ENCODE measurements at places on chromosomes 7 and 10.
A peak's percentile ranks its signal among the peaks of the same experiment; 100 is the strongest.

GRCh38 chr7:95113590-95113989 lies 206.2 kb downstream of the PPP1R9A start:
- DNase-seq: no peak

GRCh38 chr7:157019718-157020451 lies 9.4 kb upstream of the MNX1 start:
- DNase-seq: no peak

DNA sequence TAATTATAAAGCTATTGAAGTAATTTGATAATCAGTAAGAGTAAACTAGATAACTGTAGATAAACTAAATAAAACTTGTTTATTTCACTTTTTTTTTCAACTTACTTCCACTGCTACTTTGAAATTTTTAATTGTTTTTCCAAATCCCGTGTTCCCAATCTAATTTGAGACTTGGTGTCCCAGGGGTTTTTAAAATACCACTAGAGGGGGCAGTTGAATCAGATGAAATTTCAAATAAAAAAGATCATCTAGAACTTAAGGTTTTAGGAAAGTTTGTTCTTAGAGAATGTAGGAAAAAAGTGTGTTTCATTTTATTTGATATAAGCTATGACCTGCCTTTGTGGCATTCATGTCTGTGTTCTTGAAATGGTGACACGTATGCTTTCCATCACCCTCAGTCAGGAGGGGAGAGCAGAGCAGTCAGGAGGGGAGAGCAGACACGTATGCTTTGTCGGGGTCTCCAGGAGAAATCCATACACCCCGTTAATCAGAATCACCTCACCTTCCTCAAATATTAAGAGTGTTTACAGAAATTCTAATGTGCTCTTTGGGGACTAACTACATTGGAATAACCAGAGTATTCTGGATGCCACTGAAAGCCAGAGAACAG lies 49.9 kb downstream of the C10orf67 start:
- no peak for DNase-seq

- no peak for DNase-seq
Measured at GRCh38 chr7:95367606-95368005, 28.6 kb downstream of the PON3 start.

GRCh38 chr7:150450491-150451001 lies at the start of gene GIMAP8:
TSS of gene GIMAP8 (plus strand) at chr7:150450630. CDS start at chr7:150466699, 16,069 bp downstream.
- no peak for DNase-seq

GRCh38 chr7:23491502-23491901 lies 21.2 kb upstream of the IGF2BP3 start:
- DNase-seq: no peak

DNA sequence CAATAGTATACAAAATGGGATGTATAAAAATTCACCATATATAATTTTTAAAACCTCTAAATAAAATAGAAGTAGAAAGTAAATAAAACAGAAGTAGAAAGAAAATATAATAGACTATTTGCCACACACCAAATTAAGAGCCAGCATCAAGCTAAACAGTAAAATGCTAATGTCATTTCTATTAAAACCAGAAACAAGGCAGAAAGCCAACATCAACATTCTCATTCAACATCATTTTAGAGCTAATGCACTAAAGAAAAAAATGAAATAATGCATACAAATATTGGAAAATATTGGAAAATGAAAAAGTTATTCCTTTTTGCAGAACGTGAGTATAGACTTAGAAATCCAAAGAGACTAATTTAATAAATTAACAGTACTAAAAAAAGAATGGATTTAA lies 23.4 kb upstream of the RELN start:
- DNase-seq: no peak

- DNase-seq: no peak
Measured at GRCh38 chr10:50341987-50342386, 90.7 kb upstream of the ASAH2 start.

DNA sequence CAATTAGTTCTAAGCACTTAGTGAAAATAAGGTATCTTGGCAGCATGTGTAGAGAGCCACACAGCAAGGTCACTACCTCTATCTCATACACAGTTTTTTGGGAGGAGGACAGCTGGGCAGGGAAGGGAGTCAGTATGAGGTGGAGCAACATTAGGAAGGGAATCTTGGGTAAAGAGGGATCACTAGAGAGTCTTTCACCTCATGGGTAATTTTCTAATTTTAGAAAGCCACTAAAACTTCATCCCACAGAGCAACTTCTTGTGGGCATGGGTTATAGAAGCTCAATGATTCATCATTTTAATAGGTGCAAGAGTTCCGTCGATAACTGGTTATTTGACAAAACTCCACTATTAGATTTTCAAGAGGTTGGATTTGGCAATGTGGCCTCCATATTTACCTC lies 2.5 kb downstream of the NRAP start:
- no peak for DNase-seq

DNA sequence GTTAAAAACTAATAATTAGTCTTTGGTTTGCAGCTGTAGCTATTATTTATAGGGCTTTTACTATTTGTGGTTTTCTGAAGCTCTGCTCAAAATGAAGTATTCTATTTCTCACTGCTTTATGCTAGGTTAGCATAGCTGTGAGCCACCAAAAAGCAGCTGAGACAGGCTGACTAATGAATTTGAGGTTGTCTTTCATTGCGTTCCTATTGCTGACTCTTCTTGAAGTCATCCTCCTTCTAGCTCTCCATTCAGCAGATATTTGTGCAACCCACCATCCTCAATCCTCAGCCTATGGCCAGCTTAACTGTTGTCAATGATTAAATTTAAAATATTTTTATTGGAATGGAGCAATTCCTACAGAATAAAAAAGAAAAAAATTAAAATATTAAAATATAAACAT lies 2.1 kb upstream of the RALA start:
- DNase-seq: peak; percentile 74

- no peak for DNase-seq
Measured at GRCh38 chr10:30556189-30556588, 73.4 kb downstream of the LYZL2 start.

DNA sequence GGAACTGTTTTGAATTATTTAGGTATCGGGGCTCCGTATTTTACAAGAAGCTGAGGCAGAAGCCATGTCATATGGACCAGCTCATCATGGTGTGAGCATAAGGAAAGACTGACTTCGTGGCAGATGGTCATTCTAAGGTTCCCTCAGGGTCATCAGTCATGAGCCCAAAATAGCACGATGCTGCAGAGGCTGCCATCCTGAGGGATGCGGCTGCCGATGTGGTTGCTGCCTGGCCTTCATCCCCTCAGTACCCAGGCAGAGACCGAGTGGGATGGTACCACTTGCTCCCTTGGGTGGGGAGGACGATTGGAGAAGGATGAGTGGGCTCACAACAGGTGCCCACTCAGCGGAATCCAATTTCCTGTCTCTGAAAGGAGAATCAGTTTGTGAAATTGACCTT lies 490.3 kb downstream of the SDK1 start:
- no peak for DNase-seq

GRCh38 chr7:27606270-27607209 lies 56.1 kb downstream of the HIBADH start:
- no peak for DNase-seq

DNA sequence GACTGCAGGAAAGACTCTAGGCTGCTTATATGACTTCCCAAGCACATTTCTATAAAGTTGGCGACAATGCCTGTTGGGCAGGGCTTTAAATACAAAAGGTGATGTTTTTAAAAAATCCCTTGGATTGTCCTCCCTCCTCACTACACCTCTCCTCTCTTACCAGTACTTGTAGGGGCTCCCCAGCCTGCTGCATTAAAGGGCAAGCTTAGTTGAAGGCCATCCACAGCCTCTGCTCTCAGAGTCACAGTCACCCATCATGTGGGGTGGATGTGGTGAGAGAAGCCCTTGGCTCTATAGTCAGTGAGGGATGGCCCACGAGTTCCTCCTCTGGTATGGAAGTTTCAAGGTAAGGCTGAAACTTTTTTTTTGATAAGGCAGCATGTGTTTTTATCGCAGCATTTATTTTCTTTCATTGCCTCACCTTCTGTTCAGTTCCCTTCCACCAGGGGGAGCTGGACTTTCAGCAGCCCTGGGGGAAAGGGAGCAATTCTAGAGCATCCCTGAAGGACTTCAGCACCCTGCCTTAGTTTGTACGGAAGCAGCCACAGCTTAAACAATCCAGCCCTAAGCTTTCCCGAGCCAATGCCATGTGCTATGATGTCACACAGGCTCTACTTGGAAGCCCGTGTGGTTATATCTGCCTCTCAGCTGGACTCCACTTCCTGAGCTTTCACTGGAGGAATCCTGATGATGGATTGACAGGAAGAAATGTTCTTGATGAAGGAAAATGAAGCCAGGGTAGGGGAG lies 131.9 kb downstream of the CALCR start:
- DNase-seq: no peak

DNA sequence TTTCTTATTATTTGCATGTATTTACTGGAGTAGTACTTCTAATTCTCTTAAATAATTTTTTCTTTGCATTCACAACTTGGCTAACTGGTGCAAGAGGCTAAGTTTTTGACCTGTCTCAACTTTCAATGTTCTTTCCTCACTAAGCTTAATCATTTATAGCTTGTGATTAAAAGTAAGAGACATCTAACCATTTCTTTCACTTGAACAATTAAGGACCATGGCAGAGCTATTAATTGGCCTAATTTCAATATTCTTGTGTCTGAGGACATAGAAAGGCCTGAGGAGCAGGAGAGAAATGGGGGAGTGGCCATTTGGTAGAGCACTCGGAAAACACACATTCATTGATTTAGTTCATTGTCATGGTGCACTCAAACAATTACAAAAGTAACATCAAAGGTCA lies 141.4 kb upstream of the TMEM196 start:
- no peak for DNase-seq

- DNase-seq: no peak
Measured at GRCh38 chr7:71613313-71613712, 481.4 kb downstream of the GALNT17 start.

DNA sequence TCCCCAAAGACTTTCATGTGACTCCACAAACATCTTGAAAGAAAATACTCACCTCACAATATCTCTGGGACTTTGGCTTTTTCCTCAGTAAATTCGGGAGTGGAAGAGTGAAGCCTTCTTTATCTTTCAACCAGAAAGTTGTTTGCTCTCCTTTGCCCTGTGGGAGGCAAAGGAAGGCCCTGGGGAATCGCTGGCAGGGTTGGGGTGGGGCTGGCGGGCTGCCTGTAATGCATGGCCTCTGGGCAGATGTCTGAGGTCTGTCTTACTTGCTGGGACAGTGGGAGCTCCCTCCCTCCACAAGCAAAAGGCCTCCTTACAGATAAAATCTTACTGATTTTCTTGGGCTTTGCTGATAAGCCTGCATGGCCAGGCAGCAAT lies 24.9 kb downstream of the TECTB start:
- no peak for DNase-seq

GRCh38 chr10:112715581-112715980 lies 234.5 kb upstream of the TCF7L2 start:
- DNase-seq: no peak

GRCh38 chr7:71131256-71132126 lies 453 bp upstream of the GALNT17 start:
- DNase-seq: no peak

DNA sequence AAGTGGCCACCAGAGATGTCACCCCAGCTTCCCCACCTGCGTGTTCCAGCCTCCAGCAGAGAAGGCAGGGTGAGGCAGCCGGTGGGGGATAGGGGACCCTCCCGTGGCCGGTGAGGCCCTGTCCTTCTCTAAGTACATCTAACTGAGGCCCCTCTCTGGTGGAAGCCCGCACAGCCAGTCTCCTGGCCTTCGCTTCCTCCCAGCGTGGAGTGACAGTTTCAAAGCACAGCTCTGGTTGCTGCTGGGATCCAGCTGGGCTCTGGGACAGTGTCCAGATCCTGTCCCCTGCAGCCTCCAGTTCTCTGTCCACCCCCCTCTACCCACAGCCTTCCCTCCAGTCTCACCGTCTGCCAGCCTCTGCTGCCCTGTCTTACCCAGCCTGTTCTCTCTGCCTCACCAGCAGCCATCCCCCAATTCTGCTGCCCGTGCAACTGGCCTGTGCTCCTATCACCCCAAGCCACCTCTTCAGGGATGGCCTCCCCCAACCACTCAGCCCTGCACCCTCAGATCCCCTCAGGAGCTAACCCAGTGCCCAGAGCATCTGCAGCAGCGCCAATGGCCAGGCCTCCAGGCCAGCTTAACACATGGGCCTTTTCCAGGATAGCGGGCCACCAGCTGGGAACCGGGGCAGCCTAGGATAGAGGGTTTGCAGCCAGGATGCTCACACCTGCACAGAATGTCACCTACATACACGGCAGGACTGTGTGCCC lies 16.3 kb upstream of the SH2B2 start:
- no peak for DNase-seq

DNA sequence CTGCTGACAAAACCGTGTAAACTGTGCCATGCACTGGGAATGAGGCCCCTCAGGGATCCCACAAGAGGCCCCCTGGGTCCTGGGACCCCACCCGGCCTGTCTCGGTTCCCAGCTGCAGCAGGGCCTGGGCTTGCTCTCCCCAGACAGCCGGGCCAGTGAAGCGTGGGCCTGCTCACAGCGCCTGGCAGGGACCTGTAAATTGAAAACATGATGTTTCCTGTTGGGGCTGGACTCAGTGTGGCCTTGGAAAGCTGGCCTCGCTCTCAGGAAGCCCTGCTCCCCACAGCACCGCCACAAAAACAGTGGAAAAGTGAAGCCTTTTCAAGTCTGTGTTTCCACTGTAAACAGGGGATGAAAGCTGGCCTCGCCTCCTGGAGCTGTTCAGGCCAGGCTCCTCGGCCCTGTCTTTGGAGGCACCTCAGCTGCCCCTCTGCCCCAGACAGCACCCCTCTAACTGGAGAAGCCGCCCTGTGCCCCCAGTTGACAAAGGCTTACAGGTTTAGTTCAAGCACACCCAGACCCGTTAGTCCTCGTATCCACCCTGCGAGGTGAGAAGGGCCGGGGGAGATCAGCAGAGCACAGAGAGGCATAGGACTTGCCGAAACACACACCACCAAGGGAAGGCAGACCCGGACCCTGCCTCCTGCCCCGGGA lies 108.3 kb downstream of the ZMIZ1 start:
- no peak for DNase-seq

DNA sequence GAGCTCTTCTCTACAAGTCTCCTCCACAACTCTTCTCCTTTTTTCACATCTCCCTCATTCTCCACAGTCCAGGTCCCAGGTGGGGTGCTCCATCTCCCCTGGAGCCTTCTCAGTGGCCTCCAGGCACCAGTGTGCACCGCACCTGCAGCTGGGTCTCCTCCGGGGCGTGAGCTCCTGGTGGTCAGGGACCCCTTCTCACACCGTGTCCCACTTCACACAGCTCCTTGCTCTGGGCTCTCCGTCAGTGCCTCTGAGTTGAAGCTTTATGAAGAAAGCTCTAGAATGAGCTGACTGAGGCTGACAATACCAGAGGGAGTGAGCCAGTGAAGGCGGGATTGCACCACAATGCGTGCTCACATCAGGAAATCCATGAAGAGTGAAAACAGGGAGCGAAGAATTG lies 290.2 kb downstream of the DNAJB6 start:
- DNase-seq: no peak

- DNase-seq: no peak
Measured at GRCh38 chr10:88971221-88972061, 18.9 kb upstream of the ACTA2 start.

GRCh38 chr10:16436367-16436757 lies 448 bp upstream of the PTER start:
- no peak for DNase-seq
